ENCODE measurements at places on chromosomes 5 and 9. TPM values are rescaled to one million over a fixed set of nuclear protein-coding genes. Genes with fewer than 3 reads are reported as not detected.

DNA sequence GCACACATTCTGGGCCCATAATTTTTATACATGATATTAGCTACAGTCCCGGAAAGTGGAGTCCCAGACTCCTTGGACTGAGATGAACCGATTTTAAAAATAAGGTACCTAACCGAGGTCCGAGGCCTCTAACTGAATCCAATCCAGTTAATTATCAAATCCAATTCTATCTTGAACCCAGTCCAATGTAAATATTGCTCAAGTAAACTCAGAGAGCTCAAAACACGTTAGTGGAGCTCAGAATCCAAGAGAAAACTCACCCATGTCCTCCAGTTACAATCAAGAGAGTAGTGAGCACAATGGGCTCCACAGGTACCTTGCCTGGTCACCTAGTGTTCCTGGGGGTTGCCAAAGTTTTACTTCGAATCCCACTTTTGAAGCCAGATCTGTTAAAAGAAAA, 37.9 kb upstream of the DIRAS2 start:
- DNase-seq, result no peak

The SH3PXD2B gene
- 16.6 TPM for polyA plus RNA-seq

DNA sequence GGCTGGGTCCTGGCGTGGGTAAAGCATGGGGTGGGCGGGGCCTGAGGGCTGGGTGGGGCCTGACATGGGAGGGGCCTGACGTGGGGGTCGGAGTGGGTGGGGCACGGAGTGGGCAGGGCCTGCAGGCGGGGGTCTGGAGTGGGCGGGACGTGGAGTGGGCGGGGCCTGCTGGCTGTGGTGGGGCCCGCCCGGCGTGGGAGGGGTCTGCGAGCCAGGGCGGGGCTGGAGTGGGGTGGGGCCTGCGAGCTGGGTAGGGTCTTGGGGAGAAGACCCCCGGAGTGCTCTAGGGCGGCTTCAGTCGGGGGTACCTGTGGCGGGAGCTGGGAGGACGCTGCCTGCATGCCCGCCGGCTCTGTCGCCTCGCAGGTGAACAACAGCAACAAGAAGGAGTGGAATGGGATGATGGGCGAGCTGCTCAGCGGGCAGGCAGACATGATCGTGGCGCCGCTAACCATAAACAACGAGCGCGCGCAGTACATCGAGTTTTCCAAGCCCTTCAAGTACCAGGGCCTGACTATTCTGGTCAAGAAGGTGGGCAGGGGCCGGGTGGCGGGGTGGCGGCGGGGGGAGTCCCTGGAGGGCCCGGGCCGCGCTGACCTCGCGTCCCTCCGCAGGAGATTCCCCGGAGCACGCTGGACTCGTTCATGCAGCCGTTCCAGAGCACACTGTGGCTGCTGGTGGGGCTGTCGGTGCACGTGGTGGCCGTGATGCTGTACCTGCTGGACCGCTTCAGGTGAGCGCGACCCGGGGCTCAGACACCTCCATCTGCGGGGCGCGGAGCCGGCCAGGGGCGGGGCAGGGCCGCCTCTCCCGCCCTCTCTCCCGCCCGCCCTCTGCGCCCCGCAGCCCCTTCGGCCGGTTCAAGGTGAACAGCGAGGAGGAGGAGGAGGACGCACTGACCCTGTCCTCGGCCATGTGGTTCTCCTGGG, 8.0 kb downstream of the LRRC26 start:
- no peak for DNase-seq

The ENG gene
- polyA plus RNA-seq, result 54.7 TPM

DNA sequence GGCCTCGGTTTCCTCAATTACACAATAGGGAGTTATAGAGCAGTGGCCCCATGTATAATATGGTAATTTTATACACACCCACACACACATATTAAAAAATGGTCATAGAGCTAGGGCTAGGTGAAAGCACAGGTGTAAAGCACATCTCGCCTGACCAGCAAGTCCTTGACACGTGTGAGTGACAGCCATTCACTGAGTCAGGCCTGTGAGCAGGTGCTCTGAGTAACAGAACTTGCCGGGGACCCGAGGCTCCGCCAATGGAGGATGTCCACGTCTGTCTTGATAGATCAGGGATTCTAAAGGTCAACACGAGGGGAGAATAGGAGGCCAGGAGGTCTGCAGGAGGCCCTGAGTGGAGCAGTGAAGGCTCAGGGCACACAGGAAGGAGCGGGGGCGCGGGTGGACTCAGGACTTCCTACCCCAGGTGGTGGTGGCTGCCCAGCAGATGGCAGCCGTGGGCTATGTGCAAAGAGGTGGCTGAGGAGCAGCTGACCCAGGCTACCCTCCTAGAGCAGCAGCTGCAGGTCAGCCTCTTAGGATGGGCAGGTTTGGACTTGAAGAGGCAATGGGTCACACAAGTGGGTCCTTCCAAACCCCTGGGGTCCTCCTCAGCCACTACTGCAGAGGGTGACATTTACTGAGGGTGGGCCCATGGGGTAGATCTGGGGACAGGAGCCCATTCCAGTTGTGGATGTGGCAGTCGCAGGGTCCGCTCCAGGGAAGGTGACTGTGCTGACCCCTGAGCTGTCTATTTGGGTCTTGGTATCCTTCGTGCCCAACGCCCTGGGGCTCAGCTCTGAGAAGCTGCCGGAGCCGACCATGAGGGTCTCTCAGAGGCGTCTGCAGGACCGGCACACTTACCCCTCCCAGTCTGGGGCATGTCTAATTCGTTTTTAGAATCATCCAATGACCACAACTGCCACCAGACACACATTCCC, 45.9 kb downstream of the PRRT1B start:
- DNase-seq, result peak; percentile 86

- peak; percentile 52 for DNase-seq
Measured at GRCh38 chr5:150461231-150461630, 11.7 kb upstream of the RPS14 start.

GRCh38 chr9:25427290-25427689, 251.0 kb downstream of the TUSC1 start:
- no peak for DNase-seq

GRCh38 chr5:17735761-17736160, 101.5 kb downstream of the TAF11L14 start:
- DNase-seq, result no peak

The ODF2 gene
- polyA plus RNA-seq, result 14.6 TPM

The ADRA1B gene
- polyA plus RNA-seq, result 1.9 TPM

The TEK gene
- polyA plus RNA-seq, result 7.7 TPM

DNA sequence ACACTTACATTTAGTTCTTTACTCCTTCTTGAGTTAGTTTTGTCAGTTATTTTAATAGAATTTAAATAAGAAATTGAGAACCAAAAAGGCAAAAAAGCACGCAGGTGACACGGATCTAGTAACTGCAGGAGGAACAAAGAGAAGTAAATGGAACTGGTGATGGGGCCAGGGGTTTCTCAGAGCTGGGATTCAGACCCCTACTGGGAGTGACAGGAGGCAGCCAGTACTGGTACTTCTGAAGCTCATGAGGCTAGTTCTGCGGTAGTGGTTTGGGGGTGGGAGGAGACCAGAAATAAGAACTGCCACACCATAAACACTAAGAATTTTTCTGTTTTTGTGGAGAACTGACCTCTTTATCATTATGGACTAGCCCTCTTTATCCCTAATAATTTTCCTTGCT, 48.2 kb downstream of the OXCT1 start:
- no peak for DNase-seq

The PCDHGA1 gene
- 0.90 TPM for polyA plus RNA-seq

The PSMD5 gene
- 13.4 TPM for polyA plus RNA-seq

DNA sequence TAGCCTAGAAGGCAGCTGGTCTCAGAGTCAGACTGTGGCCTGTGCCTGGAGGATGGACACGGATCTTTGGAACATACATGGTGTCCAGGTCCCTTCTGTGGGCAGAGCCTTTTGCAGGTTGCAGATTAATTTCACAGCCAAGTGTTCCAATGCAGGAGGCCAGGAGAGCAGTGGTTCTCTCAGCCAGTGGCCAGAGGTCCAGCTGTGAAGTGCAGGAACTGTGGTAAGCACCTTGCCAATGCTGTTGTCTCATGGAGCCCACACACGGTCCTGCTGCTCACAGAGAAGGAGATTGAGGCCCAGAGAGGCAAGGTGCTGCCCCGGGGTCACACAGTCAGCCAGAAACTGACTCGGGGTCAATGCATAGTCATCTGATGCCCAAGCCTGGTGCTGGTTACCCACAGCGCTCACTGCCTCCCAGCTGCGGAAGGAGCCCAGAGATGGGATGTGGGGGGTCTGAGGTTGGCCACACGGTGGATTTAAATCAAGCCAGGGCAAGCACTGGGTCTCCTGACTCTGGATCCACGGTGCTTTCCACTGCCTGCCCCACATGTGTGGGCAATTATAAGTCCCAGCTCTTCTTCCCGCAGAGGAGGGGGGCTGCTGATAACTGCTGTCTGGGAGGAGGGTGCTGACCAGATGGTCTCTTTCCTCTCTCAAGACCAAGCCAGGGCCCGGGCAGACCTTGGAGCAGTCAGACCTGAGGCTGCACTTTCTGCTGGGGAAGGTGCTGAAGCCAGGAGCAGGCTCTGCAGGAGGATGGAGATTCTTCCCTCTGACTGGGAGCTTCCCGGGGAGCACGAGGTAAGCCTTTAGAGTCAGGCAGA, 2.8 kb downstream of the PDGFRB start:
- no peak for DNase-seq

- DNase-seq, result no peak
Measured at GRCh38 chr5:111892949-111893348, 136.0 kb upstream of the NREP start.

DNA sequence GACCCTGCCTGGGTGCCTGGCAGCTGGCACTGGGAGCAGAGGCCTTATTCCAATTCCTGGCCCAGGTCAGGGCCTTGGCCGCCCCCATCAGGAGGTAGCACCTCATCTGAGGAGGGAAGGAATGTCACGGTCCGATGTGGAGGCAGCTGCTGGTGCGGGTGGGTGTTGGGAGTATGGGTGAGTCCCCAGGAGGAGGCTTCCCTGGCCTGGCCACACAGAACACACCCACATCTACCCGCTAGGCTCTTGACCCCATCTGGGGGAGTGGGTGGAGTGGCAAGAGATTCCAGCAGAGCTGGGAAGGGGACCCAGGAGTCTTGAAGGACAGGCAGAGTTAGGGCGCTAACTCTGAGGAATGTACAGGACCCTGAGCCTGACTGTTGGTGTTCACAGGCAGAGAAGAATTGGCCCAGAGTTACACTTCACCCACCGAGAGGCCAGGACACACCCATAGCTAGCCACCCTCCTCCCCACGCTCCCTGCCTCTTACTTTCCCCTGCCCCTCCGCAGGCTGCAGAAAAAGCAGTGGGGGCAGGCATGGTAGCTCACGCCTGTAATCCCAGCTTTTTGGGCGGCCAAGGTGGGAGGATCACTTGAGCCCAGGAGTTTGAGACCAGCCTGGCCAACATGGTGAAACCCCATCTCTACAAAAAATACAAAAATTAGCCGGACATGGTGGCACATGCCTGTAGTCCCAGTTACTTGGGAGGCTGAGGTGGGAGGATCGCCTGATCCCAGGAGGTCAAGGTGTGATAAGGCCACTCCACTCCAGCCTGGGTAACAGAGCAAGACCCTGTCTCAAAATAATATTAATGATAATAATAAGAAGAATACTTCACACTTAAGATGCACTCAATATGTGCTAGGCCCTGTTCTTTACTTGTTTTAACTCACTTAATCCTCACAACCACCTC, 6.0 kb downstream of the OLFML2A start:
- DNase-seq, result no peak

Data from ovary (tissue), 10 donors.